ENCODE measurements at places on chromosomes 3 and 15.

DNA sequence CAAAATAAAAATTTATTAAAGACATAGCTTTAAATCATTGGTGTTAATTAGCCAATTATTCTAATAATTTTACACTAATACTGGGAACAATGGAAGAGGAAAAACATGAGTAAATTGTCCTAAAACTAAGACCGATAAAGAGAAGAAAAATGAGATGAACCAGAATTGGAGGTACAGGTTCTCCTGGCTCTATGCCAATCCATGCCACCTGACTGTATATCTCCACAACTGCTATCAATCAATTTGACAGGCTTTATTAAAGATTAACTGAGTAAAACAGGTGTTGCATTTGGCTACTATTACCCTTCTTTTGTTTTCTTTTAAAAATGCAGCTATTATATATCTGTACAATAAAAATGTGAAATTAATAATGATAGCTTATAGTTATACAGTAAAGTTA lies 850.0 kb downstream of the CADM2 start:
- no peak for DNase-seq

GRCh38 chr3:108159105-108159504 lies 63.1 kb downstream of the IFT57 start:
- no peak for DNase-seq

GRCh38 chr15:101544613-101544945 lies 55.1 kb upstream of the PCSK6 start:
- no peak for DNase-seq

- no peak for DNase-seq
These were observed 653 bp upstream of the WDR6 start for GRCh38 chr3:49006408-49007067.

GRCh38 chr3:135992072-135992471 lies 26.5 kb downstream of the PPP2R3A start:
- peak; percentile 73 for DNase-seq

- no peak for DNase-seq
These were observed 37.0 kb upstream of the TRIM71 start for GRCh38 chr3:32780735-32781210.

DNA sequence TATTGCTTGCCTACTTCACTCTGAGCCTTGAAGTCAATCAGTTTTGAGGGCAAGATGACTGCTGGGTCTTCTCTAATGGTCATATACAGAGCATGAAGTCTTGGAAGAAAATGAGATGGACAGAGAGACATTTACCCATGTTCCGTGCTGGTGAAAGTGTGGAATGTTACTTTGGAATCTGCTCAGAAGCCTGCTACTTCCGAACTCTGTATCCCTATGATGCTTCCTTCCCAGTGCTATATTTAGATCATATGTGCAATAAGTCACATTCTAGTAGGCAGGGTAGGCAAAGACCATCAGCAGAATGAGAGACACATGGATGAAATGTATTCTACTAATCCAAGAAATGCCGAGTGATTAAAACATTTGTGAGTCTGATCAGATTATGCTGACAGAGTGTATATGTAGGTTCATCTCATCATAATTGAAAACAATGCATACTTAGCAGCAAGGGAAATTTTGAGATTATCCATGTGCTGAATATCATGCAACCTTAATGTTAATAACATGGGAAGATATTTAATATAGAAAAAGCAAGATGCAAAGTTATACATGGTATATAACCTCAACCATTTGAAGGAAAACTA lies 60.5 kb downstream of the RAB7A start:
- DNase-seq = no peak

GRCh38 chr15:71183063-71183462 lies 67.8 kb downstream of the THSD4 start:
- DNase-seq = no peak

DNA sequence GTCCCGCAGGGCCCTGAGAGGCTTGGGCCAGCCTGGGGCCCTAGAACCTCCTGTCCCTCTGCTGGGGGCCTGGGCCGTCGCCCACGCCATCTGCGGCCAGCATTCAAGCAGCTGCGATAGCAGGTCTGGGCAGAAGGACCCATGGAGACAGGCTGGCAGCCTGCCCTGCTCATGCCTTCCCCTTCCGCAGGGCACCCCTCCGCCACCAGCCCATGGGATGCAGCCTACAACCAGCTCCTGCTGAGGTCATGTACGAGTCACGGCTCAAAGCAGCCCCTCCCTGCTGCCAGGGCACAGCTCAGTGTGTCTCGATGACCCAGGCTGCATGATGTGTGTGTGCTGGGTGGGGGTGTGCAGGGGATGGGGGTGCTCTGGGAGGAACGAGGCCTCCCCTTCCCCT lies 27.8 kb downstream of the DUSP7 start:
- DNase-seq = no peak

DNA sequence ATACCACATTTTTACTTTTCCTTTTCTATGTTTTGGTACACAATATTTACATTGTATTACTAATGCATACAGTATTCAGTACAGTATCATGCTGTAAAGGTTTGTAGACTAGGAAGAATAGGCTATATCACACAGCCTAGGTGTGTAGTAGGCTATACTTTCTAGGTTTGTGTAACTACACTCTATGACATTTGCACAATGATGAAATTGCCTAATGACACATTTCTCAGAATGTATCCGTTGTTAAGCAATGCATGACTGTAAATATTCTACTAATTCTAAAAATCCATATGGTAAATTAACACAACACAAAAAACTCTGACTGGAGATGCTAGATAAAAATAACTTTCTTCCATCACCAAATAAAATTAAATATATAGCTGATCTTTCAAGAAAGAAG lies 16.2 kb downstream of the NEDD4 start:
- DNase-seq = no peak

- no peak for DNase-seq
These were observed 411.7 kb downstream of the NAALADL2 start for GRCh38 chr3:175270866-175271265.

- DNase-seq = no peak
These were observed 246.1 kb downstream of the ADAMTS17 start for GRCh38 chr15:100095541-100096247.

DNA sequence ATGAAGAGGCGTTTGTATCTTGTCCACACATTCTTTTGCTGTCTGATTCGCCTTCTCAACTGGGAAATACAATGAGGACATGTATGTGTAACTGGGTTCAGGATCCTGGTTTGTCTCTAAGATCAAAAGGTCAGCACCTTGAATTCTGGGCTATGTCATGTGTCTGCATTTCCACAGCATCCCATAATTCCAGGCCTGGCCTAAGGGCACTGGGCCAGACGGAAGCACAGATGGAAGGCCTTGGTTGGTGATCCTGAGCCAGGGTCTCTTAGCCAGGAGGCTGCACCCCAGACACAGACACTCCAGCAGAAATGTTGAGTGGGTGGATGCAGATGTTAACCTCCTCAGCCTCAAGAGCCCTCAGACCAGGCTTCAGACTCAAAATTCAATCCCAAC lies 23.7 kb upstream of the HERC1 start:
- no peak for DNase-seq

All from kidney epithelial cell (primary cell).